Esophagus (tissue), 2 donors: ENCODE measurements at places on chromosomes 7 and 10. TPM values are rescaled to one million over a fixed set of nuclear protein-coding genes. Genes with fewer than 3 reads are reported as not detected.

The TMEM273 gene
- 3.8 TPM for polyA plus RNA-seq

The PLAU gene
- 13.7 TPM for polyA plus RNA-seq

The TDRD1 gene
- polyA plus RNA-seq = 0.08 TPM

The ACBD7 gene
- 0.09 TPM for polyA plus RNA-seq

The NDUFA5 gene
- polyA plus RNA-seq = 43.6 TPM

The BHLHA15 gene
- polyA plus RNA-seq = 0.80 TPM

The CUTC gene
- polyA plus RNA-seq = 15.5 TPM

The NPS gene
- polyA plus RNA-seq = not detected
